ENCODE measurements at places on chromosomes 7 and 10.

DNA sequence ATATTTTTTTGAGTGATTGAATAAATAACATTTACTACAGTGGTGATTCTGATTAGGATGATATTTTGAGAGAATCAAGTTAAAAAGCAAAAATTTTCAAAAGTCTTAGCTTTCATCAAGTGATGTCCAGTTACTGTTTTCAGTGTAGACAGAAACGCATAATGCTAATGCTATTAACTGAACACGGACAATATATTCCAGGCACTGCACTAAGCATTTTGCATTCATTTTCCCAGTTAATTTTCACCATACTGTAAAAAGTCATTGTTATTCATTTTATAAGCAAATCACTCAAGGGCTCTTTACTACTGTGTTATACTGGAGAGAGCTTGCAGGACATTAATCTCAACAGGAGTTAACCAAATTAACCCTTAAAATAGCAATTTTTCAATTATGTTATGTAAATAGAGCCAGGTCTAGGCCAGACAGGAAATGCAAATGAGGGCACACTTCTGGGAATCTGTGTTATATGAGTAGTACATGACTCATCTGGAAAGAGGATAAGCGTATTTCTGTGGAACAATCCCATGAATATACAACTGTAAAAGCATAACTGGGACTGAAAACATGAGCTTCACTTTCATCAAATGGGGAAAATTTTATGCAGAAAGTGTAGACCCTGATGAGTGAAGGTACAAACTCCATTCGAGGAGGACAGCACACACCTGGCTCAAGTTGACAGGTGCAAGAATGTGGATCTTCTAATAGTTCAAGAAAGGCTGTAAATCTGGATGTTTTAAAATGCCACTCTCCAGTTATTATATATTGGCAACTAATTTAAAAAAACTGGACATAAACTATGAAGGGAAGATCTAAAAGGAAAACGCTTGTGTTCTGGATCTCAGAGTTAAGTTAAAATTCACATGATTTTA, 75.4 kb downstream of the ANK3 start:
- peak; percentile 41 for DNase-seq

DNA sequence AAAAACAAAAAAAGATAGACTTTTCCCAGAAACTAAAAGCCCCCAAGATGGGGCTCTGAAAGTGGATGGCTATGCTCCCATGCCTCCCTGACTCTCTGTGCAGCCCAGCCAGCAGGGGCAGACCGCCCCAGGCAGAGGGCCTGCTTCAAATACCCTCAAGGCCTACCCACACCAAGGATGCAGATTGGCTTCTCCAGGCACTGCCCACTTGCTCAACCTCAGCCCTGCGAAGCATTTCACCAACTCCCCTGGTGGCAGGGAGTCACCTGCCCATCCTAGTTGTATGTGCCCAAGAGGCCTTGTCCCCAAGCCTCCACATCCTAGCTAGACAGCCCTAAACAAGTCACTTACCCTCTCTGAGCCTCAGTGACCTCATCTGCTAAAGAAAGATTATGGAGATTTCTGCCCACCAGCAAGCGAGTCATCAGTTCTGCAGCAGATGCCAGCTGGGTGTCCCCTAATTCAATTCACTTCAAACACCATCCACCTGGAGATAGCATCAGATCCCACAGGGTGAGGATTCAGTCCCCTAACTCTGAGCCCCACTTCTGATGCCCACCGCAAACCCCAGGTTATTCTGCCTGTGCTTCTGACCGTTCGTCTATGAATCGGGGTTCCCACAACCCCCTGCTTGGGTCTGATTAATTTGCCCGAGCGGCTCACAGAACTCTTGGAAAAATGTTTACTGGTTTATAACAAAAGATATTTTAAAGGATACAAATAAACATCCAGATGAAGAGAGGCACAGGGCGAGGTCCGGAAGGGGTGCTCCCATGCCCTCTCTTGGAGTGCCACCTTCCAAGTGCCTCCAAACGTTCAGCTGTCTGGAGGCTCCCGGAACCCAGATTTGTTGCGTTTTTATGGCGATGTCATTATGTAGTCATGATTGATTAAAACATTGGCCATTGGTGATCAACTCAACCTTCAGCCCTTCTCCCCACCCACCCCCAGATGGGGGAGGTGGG, 18.6 kb upstream of the ZMIZ1 start:
- DNase-seq = no peak

DNA sequence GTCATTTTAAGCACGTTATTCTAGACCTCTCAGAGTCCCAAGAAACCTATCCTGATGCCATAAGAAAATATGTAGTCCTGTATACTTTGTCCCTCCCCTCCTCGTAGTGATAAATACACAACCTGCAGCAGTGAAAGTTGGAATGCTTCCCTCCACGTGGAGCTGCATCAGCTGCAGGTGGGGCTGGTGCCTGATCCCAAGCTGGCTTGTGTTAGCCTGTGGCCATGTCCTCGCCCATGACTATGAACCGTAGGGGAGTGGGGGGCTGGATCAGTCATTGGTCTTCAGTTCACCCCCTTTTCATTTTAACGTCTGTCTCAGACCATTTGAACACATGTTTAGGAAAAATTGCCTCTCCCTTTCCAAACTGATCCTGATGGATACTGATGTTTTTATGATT, 171.4 kb upstream of the HABP2 start:
- no peak for DNase-seq

DNA sequence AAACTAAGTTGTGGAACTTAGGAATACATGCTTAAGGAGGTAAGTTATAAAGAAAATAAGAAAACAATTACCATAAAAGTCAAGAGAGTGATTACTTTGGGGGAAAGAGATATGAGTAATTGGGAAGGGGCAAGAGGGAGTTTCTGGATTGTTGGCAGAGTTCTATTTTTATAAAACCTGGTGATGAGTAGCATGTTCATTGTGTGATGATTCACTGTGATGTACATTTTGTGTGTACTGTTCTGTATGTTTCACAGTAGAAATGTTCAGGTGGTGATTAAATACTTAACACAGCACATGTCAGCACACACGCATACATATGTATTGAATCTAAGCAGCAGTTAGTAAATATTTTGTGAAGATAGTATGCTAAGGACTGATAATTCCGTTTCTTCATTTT, 9.7 kb upstream of the OIT3 start:
- no peak for DNase-seq

DNA sequence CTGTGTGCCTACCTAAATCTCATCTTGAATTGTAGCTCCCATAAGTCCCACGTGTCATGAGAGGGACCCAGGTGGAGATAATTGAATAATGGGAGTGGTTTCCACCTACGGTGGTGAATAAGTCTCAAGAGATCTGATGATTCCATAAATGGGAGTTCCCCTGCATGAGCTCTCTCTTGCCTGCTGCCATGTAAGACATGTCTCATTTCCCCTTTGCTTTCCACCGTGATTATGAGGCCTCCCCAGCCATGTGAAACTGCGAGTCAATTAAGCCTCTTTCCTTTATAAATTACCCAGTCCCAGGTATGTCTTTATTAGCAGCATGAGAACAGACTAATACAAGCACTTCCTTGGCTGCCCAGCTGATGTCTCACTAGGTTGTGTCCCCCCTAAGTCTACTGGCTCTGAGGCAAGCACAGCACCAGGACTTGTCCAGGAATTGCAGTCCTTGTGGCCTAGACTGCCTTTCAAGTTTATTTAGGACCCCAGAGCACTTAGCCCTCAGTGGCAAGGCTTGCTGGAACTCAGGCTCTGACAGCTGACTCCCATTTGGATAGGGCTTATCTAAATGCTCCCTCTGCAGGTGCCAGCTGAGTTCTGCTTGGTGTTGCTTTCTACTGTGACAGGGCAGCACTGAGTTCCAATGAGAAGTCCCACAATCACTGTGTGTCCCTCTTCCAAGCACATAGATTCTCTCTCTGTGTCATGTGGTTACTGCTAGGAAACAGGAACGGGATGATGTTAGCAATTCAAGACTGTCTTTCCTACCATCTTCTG, 59.0 kb upstream of the TAS2R16 start:
- DNase-seq = no peak

DNA sequence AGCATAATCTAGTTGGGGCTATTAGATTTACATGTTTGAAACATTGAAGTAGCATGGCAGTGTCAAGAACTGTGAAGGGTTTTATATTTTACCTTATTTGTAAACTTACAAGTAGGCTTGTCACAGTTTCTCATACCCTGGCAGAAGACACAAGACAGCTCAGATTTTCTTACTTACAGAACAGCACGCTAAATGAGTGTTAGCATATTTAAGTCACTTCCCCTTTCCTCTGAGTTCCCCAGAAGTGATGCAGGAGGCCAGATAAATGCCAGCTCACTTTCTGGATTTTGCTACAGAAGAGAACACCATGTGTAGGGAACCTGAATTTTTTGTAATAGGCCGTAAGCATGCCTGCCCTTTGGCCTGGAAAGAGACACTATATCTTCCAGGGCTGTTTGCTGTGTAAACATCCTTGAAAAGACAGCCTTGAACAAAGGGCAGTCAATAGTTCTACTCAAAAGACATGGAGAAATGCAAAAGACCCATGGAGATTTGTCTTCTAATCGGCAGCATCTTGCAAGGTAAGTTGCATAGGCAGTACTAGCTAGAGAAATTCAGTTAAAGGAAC, 279.1 kb downstream of the PHF14 start:
- no peak for DNase-seq

- DNase-seq = no peak
Measured at GRCh38 chr10:50417486-50417885, 166.2 kb upstream of the ASAH2 start.

DNA sequence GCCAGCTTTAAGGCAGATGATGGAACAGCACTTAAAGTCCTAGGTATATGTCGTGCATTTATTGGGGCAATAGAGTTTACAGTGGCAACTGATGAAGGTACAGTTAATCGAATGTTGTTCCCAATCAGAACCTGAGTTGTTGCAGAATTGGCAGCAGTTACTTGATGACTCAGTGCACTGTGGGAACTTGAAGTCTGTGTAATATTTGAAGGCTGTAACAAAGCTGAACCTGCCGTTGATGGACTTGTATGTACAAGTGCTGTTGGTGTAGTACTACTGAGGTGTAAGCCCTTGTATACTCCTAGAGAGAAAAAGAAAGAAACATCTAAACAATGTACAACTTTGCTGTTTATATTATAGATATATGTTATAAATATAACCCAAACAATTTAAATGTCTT, 75.3 kb downstream of the EPC1 start:
- peak; percentile 42 for DNase-seq

DNA sequence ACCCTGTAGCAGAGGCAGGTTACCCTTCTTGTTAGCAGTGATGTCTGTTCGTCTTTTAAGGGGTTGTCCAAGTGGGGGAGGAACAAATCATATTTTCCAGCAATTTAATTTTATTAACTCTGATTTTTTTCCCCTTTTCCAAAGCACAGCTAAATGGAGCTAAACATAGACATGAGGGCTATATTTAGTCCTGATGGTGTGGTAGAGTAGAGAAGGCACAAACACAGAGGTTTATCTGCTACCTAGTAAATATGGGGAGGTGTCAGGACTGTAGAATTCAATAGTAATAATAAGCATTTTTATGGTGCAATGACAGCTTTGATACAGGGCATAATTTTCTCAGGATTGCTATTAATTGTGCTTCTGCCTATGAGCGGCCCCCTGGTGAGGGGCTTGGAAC, 22.5 kb downstream of the LRRC4 start:
- DNase-seq = no peak

GRCh38 chr7:106486331-106486730, 174.6 kb downstream of the CCDC71L start:
- peak; percentile 70 for DNase-seq

DNA sequence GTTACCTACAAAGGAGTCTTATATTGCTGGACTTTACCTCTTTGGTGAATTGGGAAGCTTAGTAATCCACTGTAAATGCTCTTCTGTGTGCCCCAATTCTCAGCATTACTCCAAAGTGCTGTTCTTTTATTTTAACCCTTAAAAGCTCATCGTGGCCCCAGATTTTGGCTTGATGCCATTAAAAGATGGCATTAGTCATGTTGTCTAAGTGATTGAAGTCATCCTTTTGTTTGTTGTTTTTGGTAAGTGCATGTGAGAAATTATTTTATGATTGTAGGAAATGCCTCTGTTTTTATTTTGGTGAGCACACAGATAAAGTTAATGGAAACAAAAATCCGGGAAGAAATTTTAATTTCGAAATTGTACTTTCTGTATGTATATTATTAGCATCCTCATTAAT, 82.5 kb upstream of the GATA3 start:
- no peak for DNase-seq

DNA sequence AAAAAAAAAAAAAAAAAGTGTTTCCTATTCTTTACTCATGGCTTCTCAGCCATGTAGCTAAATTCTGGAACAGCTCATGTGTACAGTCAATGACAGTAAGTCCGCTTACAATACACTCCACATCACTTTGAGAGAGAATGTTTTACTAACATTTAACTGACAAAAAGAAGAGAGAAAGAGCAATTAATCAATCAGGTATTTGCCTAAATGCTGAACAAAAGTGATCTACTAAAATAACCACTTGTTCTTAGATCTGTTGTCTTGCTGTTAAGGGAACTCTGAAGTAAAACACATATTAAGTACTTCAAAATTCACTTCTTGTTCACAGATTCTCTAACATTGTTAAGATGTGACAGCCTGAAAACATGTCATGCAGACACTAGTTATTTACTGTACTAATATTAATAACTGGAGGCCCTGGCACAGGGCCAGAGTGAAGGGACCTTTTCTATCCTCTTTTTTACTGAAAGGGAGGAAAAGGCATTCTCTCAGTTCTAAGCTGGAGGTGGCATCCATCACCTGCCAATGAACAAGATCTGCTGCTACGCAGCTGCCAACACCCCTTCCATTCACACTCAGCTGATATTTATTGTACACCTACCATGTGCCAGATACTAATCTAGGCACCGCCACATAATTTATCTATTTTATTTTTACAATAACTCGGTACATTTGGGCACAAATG, 72.6 kb downstream of the AHR start:
- DNase-seq = no peak

DNA sequence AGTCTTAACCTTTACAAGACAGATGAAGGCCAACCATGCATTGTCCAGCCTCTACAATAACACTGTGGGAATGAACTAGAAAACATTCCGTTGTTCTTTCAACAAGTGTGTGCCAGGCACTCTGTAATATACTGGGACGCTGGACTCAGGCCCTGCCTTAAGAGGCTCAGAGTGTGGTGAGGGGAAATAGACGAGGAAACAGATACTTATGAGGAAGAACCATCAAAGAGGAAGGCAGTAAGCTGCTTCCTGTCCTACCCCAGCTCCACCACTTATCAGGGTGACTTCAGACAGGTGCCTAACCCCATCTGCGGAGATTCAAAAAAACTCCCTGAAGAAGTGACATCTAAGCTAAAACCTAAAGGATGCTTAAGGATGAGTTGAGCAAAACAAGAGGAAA, 8.9 kb upstream of the TRIM8 start:
- no peak for DNase-seq

All from astrocyte of the cerebellum (primary cell).